NCI-H1092 (cell line): ENCODE measurements at places on chromosomes 12 and 14.

GRCh38 chr12:130707571-130707891 is 8.6 kb downstream of the RIMBP2 start:
- no peak for DNase-seq

DNA sequence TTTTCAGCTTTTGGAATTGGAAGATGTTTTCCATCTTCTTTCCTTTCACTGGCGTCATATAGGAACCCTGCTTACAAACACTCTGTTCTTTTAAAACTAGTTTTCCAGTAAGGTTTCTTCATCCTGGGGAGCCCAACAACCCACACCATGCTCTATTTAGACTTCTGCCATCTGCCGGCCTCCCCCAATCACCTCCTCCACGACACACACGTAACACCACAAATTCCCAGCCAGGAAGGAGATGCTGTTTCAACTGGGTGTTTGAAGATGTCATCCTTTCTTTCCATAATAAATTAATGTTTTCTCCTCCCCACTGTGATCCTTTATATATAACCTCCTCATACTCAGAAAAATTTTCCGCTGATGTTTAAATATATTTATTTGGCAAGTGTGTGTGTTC is 231.4 kb upstream of the DDHD1 start:
- no peak for DNase-seq

DNA sequence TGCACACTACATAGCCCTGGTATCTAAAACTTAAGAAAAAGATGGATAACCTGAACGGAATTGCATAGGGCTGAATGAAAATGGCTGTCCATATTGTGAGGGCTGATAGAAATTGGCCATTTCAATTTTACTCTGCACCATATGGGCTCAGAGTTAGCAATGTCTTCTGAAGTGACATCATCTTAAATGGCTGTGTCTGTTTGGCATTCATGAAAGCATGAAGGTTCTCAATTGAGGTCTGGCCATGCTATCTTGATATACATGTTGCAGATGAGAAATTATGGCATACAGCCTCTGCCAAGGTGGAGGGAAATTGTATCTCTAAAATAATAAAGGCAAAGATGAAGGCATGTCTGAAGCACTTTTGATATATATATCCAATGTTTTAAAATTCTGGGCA is 226.0 kb upstream of the PDE3A start:
- DNase-seq: no peak

GRCh38 chr12:67496581-67496980 is 152.0 kb upstream of the DYRK2 start:
- no peak for DNase-seq

GRCh38 chr14:105517096-105517495 is 9.3 kb upstream of the TMEM121 start:
- no peak for DNase-seq

DNA sequence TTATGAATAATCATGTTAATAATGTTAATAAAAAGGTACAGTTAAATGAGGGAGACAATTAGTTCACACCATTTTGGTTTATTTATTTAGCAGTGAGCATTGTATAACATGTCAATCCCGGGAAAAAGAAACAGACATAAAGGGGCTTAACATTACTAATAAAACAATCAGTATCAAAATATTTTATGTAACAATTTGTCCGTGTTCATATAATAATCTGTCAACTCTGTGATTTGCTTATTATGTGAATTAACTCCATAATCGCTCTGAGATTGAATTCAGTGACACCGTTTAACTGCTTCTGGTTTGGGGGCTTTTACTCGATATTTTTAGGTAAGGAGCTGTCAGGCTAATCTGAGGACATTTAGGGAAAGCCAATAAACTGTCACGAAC is 95.8 kb upstream of the HMGA2 start:
- no peak for DNase-seq

GRCh38 chr12:9002335-9002734 is 13.0 kb downstream of the KLRG1 start:
- DNase-seq: no peak

DNA sequence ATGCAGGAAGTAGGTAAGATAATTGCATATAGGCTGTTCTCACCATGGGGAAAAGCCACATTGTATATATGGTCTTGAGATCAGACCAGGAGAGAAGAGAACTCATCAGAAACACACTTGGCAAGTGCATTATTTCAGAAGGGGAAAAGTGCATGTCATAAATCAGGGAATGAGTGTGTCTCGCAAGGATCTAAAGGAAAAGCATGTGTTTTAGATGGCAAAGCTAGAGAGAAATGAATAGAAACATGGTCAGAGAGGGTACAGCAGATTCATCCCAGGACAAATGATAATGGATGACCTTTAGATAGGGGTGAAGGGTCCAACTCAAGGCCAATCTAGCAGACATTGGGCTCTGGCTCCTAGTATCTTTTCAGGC is 230.2 kb upstream of the NAV3 start:
- no peak for DNase-seq

DNA sequence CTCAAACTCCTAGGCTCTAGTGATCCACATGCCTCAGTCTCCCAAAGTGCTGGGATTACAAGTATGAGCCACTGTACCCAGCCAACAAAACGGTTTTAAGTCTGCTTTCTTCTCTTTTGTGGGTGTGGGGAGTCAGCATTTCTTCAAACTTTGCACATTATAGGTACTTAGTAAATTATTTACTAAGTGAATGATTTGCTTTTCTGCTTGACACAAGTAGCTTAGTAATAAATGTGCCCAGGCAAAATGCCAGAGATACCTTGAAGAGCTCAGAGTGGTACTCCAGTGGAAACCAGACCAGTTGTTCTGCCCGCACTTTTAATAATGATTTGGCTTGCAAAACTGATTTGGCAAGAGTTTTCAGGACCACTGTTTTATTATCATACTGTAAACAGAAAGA is 15.0 kb downstream of the DEPDC4 start:
- DNase-seq: peak; percentile 72

- no peak for DNase-seq
These were observed 61.3 kb downstream of the KITLG start for GRCh38 chr12:88518863-88519403.

GRCh38 chr12:124302807-124303578 is 8.1 kb downstream of the RFLNA start:
- DNase-seq: no peak

DNA sequence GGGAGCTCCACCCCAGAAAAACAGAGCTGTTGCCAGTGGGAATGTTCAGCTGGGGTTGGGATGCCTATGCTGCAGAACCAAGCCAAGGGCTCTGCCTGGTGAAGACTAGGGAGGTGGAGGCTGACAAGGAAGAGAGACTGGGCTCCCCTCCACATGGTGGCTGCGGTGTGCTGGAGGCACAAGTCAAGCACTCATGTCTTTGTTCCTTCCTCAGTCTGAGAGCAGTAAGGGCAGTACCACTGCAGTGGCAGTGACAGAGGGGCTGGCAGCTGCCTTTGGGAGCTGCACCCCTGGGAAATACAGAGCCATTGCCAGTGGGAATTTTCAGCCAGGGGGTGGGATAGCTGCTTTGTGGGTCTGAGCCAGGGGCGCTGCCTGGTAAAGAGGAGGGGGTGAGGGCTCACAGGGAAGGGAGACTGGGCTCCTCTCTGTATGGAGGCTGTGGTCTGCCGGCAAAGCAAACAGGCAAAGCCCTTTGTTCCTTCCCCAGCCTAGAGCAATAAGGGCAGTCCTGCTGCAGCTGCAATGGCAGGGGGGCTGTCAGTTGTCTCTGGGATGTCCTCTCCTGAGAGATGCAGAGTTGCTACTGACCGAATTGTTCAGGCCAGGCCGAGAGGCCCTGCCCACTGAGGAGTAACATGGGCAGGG is 255.9 kb downstream of the RAD51B start:
- no peak for DNase-seq

DNA sequence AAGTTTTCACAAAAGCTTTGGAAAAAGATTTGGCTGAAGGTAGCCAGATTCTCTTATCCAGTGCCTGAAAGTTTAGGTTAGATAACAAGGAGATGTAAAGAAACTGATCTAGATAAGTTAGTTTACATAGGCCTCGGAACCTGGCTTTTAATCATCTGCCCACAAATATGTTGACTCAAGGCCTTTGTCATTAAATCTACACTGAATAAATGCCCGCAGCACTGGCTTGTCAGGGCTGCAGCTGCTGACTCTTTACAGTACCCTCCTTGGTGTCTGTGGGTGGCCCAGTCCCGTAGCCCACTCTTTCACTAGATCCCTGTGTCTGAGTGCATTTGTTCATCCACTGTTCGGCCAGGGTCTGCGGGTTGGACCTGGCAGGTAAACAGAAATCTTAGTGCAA is 58.0 kb downstream of the TMEM116 start:
- DNase-seq: no peak

- DNase-seq: no peak
These were observed 127.7 kb downstream of the SNAPC1 start for GRCh38 chr14:61889914-61890351.

- peak; percentile 3 for DNase-seq
These were observed 43.9 kb upstream of the PLEKHG6 start for GRCh38 chr12:6266541-6266966.

- no peak for DNase-seq
These were observed 16.1 kb downstream of the ISCA2 start for GRCh38 chr14:74509587-74510222.

- DNase-seq: no peak
These were observed 200.5 kb upstream of the DCN start for GRCh38 chr12:91383099-91383498.

DNA sequence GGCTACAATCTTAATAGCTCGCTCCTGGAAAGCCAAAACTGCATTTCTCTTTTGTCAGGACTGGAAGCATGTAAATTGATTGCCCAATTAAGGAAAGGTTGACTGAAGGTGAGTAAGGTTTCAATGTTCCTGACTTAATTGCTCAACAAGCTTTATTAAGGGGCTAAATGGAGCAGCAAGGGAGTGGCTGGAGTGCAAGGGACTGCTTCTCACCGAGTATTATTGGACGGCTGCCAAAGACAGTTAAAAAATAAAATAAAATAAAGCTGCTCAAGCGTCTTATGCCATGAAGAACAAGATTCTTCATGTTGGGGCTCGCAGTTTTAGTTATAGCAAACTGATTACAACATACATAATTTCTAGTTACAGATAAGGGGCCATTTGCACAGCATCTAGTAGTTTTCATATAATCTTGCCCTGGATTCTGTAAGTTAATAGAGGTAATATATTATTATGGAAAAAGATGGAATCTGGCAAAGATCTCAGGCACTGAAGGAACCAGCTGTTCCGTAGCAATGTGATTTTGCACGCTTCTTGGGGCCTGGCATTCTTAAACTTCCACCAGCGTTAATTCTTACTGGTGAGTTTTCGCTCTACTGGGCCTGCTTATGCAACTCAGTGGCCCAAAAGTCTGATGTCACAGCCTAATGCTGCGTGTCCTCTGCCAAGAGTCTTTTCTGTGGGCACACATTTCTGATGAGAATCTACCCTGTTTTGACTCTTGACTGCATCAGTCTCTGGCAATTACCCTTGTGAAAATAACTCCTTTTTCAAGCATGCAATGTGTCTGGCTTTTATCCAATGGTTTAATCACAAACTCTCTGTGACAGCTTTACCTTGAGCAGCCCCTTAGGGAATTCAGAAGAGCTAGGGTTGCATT is 108.5 kb downstream of the SLC38A1 start:
- DNase-seq: peak; percentile 51

DNA sequence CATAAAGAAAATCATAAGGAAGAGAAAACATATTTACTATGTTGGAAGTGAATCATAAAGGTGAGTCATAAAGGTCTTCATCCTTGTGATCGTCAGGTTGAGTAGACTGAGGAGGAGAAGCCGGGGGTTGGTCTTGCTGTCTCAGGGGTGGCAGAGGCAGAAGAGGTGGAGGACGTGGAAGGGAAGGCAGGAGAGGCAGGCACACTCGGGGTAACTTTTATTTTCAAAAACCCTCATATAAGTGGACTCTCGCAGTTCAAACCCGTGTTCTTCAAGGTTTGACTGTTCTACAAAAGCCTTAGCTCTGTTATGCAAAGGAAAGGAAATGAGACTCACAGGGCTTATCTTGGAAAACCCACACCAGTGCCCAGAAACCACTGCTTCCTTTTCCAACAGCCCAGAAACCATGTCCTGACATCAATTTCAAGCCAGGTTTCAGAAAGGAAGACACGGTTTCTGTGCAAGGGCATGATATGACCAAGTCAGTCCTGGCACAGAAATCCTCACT is 14.0 kb downstream of the SMCO2 start:
- DNase-seq: no peak

GRCh38 chr12:34406996-34407300 is 384.7 kb downstream of the ALG10 start:
- no peak for DNase-seq

DNA sequence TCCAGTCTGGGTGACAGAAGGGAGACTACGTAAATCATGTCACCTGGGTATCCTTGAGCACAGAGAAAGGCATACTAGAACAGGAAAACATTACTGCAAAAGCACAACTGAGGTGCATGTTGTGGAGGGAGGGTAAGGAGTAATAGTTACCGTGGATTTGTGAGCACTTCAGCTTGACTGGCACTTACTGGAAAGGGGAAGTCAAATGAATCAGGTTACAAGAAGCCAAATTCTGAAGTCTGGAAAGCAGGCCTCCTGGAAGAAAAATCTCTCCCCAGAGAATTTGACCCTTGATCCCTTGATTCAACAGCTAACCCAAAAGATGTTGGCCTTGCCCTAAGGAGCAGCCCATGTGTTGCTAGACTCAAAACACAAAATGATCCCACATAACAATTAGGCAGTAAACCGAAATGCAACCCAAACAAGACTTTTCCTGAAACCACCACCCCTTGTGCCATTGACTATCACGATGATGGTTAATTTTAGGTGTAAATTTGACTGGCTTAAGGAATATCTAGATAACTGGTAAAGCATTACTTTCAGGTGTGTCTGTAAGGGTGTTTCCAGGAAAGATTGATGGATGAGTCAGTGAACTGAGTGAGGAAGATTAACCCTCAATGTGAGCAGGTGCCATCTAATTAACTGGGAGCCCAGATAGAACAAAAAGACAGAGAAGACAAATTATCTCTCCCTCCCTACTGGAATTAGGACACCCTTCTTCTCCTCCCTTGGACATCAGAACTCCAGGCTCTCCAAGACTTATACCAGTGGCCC is 108.8 kb downstream of the SLC25A21 start:
- no peak for DNase-seq

- peak; percentile 45 for DNase-seq
These were observed 666.0 kb downstream of the MED13L start for GRCh38 chr12:115611477-115611876.

DNA sequence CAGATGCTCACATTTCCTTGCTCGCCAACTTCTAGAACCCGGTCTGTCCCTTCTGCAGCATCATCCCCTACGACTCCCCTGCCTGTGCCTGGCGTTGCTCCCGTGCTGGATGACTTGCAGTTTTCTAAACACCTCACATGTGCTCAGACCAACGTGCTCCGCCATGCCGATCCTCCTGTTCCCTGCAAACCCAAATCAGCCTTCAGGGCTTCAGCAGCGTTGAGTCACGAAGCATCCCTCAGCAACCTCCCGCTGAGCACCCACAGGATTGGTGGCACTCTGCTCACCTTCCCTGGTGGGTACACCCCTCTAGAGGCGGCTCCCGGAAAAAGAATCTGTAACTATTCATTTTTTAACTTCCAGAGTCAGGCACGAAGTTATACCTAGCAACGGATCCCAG is 2.8 kb upstream of the PIWIL1 start:
- no peak for DNase-seq
